DMS 273 treated with DMSO at 0.1 percent for 48 hours (cell line): ENCODE measurements at places on chromosomes 11 and 22.

DNA sequence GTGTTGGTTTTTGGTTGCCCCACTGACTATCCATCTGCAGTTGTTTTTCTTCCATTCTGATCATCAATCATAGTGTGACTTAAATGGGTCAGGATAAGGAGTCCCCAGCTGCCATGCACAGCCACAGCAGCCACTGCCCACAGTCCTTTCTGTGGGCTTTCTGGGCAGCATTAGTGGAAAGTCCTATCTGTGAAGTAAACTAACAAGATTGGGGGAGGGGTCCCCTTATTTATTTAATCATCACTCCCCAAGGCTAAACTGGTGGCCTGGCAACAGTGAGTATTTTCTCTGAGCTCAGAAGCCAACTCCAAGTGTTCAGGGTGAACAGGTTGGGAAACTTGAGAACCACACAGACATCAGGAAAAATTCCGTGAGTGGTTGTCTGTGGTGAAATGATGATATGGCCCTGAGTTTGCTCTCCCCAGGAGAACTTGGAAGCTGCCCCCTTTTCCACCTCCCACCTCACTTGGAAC is 145.0 kb downstream of the CCDC34 start:
- peak; percentile 68 for DNase-seq

DNA sequence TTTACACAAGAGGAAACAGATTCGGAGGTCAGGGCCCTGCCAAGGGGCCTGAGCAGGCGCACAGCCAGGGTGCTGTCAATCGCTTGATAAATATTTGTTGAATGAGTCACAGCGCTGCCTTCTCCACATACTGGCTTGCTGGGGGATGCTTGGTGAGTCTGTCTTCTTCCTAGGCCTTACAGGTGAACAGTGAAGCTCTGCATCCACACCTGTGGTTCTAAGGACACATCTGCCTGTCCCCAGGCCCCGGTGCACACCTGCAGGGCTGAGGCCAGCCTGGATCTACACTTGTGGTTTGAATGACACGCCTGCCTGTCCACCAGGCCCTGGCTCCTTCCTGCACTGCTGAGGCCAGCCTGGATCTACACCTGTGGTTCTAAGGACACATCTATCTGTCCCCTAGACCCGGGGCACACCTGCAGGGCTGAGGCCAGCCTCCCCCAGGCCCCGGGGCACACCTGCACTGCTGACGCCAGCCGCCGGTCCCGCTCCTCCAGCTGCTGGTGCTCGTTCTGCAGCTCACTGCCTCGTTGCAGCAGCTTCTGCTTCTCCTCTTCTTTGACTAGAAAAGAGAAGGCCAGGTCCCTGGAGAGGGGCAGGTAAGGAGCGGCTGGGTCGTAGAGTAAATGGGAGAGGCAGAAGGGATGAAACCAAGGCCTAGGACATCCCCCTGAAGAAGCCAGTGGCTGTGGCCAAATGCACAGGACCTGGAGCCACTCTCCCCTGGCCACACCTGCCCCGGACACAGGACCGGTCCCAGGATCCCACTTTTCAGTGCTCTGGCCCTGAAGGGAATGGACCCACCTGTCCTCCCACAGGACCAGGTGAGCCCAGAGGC is 124.6 kb downstream of the PHF21B start:
- DNase-seq, result no peak

- no peak for DNase-seq
These were observed 120.9 kb downstream of the SLC17A6 start for GRCh38 chr11:22459048-22459447.

DNA sequence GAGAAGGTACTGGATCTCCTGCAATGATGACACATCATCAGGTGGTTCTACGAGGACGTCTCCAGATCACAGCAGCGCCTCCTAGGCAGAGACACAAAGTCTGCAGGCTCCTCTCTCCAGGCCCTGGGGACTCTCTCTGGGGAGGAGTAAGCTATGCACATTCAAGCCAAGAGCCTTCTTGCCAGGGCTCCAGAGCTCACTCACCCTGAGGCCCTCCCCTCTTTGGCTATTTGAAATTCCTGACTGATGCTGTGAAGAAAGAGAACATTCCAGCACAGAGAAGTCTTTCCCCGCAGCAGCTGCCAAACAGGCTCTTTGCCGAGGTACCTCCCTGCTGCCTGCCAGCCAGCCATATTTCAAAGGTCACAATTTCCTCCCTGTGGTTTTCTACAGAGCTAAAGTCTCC is 204.9 kb downstream of the CSNK2A3 start:
- no peak for DNase-seq

DNA sequence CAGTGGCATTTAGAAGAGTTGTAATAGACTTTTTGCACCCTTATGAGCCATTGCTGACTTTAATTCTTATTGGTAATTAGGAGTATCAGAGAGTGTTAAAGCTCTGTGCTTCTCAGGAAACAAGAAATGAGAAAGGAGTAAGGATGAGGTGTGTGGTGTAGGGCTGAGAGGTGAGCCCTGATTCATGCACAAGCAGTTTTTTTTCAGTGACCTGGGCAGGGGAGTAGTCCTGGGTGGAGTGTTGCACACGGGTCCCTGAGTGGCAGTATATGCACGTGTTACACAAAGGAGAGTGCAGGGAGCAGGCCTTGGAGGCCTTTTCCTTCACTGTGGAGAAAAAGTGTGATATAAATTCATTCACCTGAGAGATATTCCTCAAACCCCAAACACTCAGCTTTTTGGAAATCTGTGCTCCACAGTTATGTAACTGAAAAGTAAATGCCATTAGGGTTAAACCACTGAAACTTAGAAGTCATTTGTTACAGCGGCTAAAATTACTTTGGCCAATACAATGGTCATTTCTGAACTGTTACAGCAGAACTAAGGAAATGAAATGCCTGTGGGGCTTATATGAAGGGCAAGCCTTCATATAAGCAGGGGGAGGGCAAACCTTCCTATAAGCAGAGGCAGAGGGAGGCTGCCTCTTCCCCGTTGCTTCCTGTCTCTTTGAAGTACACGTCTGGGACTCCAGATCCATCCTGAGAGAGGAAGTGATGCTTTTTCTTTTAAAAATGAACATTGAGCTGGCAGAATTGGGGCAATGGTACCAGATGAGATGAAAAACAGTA is 62.6 kb upstream of the OLFML1 start:
- DNase-seq, result no peak

DNA sequence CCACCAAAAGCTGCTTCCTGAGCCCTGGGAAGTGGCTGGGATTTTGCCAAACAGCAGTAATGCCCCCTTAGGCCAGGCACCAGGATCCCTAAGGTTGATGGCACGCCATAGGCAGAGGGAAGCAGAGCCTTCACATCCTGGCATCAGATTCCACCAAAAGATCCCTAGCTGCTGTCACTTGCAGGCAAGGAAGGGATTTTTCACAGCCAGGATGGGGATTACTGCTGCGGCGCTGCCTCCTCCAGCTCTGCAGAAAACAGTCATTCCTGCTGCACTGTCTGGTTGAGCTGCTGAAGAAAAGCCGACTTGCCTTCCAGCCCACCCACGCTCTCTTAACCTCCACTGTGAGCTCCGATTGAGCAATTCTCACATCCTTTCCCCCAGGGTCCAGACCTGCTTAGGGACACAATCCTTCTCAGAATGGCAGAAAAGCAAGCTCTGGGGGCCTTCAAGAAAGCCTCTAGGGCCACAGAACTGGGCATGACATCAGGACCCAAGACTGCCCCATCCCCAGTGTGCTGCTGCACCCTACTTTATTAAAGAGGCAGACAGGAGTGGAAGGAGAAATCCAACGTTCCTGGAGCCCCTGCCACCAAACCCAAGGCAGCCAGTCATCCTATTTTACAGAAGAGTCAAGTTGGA is 19.9 kb downstream of the SYN3 start:
- DNase-seq, result no peak

- no peak for DNase-seq
These were observed 13.1 kb downstream of the MOV10L1 start for GRCh38 chr22:50102946-50103345.

- no peak for DNase-seq
These were observed 4.4 kb downstream of the TSG101 start for GRCh38 chr11:18522388-18522787.

DNA sequence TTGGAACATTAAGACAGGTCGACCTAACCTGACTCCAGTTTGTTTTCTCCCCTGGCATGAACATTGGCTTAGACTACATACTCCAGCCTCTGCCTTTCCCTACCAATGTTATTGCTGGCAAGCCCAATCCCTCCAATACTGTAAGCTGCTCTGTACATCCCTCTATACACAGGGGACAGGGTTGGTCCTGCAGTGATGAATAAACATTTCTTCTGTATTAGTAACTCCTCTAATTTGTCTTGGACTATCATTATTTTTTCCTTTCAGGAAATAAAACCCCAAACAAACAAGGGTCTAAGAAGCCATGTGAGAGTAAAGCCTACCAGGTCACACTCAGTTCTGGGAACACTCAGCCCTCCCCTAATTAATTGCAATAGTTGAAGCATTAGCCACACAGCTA is 35.1 kb upstream of the FJX1 start:
- DNase-seq, result no peak
